T follicular helper cell (primary cell): ENCODE measurements at places on chromosomes 2 and 18.

DNA sequence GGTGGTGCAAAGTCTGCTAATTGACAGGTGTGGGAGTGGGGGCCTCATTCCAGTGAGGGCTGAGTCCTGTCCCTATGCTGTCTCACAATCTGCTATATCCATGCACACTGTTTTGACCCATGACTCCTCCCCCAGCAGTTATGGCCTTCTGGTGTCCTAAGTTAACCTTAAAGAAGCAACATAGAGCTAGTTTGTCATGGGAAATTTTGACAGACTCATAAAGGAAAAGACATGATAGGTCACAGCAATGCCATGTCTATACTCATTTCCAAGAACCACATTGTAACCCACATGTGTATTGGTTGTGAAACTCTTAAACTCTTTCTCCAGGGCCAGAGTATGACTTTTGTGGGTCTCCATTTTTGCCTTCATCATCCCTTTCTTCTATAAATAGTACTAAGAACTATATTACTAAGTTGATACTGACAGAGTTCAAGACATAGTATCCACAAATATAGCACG, 78.2 kb upstream of the SLC1A4 start:
- no peak for DNase-seq

GRCh38 chr18:35289293-35289692, 736 bp downstream of the ZSCAN30 start:
- no peak for DNase-seq

DNA sequence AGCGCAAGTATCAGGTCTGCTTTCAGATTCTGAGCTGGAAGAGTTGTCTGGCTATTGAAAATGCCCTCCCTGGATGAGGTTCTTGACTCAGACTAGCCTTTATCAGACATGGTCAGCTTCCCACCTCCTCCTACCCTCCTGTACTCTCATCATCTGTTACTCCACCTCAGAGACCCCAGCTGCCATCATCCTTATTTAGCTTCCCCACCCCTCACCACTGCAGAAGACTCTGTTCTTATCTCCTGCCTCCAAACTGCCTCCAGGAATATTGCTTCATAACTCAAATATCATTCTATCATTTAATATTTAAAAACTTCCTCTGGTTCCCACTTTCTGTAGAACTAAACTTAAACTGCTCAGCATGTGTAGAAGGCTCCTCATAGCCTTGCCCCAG, 31.1 kb upstream of the PPP3R1 start:
- no peak for DNase-seq

DNA sequence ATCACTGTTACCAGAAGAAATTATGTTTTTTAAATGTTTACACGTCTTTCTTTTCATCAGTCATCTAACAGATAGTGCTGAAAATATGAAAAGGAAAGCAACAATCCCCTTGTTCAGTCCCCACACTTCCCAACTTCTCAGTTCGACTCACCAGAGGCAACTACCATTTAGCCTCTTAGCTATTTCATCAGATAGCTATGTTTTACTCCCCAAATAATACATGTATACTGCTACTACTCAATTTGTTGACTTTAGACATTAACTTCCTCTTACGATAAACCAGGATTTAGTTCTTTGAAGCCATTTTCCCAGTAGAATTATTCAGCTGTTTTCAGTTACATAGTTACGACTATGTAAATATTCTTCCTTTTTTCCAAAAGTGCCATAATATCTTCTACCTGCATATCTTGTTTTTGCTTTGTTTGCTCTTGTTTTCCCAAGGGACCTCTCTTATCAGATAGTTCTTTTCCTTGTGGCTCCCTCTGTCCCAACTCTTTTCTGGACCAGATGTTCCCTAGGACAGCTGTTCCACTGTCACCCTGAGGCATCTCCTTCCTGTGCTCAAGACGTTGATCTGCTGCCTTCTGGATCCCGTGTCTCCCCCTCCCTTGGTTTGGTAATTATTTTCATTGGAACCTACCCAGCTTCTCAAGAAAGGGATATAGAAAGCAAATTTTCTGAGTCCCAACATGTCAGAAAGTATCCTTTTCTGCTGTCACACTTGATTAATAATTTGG, 289.3 kb upstream of the TANK start:
- no peak for DNase-seq

GRCh38 chr2:76450024-76450475, 739.3 kb upstream of the GCFC2 start:
- DNase-seq: no peak

DNA sequence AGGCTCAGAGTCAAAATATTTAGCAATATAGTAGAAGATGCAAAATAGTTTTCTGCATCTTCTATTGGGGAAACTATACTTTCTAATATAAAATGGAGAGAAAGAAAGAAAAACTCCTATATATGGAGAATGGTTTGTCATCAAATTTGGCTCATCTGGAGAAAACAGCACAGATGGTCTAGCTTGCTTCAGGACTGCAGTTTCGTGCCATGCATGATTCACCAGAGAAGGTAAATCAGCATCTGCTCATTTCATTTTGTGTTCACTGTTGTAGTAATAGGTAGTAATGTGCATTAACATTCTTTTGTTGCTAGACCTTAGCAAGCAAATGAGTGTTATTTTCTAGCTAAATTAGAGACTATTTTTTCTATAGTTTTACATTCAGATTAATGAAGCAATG, 179.0 kb downstream of the ASXL3 start:
- no peak for DNase-seq

DNA sequence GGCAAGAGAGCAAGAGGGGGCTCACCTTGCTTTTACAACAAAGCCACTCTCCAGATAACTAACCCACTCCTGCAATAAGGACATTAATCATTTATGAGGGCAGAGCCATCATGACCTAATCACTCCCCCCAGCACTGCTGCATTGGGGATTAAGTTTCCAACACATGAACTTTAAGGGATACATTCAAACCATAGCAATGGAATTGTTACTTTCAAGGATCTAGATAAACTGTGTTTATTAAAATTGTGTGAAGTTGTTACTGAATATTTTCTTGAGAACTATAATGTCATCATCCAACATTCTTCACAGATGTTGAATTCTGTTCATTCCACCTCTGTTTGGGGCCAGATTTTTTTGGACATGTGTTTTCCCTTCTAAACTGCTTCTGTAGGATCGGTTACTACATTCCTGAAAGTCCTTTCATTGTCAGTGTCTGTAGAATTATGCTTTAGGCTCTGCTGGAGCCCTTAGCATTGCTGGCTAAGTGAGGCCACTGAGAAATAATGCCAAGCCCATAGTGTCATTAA, 50.4 kb downstream of the SPATS2L start:
- DNase-seq: no peak

DNA sequence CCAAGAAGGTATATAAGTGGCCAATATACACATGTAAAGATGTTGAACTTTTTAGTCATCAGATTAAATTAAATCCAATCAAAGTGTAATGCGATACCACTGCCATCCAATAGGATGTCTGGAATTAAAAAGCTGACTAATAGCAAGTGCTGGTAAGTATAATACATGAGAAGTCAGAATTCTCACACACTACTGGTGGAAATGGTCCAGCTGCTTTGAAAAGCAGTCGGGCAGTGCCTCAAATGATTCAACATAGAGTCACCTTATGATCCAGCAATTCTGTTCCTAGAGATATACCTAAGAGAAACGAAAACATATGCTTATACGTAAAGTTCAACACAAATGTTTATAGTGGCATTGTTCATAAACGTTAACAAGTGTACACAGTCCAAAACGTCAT, 124.1 kb upstream of the MYT1L start:
- no peak for DNase-seq

GRCh38 chr2:235255693-235256092, 238.2 kb upstream of the AGAP1 start:
- no peak for DNase-seq

DNA sequence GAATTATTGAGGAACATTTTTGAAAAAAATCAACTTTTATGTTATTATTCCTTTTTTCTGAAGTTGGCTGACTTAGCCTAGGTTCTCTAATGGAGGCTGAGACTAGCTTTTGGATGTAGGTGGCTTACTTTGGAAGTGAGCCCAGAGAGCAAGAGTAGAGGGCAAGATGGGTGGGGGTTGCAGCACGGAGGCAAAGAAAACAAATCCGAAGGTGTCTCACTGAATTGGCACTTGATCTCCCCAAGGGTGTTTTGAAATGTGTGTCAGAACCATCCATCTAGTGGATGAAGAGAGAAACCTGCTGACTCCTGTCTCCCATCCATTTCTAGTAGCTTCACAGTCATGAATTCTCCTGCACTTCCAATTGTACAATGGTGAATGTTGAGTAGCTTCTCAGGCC, 390.7 kb downstream of the TMEM182 start:
- no peak for DNase-seq

DNA sequence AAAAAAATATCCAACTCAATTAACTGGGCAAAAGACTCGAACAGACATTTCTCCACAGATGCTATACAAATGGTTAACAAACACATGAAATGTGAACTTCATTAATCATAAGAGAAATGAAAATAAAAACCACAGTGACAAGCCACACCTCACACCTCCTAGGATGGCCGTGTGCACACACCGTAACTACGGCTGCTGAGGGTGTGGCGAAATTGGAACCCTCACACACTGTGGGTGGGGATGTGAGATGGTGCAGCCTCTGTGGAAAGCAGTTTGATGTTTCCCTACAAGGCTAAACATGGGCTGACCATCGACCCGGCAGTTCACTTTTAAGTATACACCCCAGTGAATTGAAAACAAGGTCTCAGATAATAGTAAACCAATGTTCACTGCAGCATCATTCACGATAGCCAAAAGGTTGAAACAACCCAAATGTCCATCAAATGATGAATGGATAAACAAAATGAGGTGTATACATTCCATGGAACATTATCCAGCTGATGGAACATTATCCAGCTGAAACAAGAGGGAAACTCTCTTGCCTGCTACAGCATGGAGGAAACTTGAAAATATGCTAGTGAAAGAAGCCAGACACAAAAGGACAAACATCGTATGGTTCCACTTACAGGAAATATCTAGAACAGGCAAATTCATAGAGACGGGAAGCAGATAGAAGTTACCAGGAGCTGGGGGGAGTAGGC, 32.2 kb downstream of the ZAP70 start:
- DNase-seq: no peak

DNA sequence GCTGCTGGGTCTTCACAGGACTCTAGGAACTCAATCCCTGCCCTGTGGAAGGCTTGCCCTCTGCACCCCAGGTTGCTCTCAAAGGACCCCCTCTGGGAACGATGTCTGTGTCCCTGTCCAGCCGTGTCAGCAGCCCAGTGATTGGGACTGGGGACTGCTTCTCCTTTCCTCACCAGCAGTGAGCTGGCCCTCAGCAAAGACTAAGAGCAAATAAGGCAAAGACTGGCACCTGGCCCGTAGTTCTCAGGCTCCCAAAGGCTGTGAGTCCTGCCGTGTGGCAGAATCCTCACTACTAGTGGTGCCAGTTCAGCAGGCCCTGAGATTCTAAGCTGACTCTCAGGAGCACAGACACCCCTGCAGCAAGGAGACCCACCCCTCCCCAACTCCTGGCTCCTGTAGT, 47.8 kb downstream of the TMEM163 start:
- no peak for DNase-seq

DNA sequence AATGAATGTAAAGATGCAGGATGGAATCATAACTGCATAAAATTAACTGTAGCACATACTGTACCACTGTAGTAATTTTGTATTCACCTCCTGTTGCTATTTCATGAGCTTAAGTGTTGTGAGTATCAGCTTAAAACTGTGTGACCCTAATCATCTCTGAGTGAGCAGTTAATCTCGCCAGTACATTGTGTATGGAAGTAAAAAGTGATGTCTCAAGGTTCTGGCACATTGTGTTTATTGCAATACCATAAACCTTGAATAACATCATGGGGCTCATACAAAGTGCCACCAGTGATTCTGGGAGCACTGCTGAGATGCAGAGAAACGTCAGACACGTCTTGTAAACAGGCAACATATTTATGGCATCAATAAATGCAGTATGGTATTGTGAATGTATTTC, 124.5 kb downstream of the PMAIP1 start:
- no peak for DNase-seq

DNA sequence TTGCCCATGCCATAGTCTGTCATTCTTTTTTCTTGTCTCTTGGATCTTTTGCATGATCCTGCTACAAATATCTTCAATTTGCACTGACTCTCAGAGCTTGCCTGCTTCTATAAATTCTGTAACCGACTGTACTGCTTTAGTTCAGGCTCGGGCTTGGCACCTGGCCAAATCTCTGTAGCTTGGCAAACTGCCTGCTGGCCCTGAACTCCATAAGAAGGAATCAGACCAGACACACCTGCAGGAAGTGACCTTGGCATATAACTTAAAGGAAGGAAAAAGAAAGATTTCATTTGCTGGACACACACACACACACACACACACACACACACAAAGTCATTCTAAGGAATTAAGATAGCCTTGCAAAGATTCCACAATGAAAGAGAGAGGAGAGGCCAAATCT, 291.2 kb upstream of the DDX18 start:
- DNase-seq: no peak
